ENCODE measurements at places on chromosomes 2 and 18.

- no peak for DNase-seq
Observed at GRCh38 chr18:22210311-22210754, 40.9 kb downstream of the GATA6 start.

- DNase-seq = no peak
Observed at GRCh38 chr2:81645745-81646301, 1341.3 kb upstream of the LRRTM1 start.

DNA sequence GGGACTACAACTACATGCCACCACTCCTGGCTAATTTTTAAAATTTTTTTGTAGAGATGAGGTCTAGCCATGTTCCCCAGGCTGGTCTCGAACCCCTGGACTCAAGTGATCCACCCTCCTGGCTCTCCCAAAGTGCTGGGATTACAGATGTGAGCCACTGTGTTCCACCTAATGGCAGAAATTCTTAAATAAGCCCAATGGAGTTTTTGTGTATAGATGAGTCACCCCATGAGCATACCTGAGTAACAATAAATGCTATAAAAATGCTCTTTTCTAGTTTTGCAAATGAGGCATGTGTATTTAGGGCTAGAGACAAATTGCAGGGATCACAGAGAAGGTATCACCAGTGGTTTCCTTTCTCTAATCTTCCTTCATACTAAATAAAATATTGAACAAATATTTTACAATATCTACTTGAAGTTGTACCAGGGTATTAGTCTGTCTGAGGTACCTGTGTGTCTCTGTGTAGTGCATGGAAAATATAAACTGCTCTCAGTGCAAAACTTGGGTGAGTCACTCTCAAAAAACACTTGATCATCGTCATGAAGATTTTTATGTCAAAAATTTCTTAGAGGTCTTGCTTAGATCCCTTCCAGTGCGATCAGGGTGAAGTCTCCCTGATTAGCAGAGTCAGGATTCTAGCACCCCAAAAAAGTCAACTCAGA, 337.1 kb upstream of the MMADHC start:
- DNase-seq = no peak

DNA sequence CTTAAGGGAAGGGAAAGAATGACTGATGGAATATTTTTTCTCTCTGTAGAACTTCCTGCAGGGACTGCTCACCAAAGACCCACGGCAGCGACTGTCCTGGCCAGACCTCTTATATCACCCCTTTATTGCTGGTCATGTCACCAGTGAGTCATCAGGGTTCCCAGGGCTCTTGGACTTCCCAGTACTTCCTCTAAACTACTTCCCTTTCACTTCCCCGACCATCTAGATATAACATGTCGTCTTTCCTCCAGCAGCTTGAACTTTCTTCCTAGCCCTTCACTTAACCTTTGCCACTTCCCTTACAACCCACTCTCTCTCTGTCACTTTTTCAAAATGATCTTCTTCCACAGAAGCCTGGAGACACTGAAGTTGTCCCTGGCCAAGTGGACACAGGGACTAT, 7.2 kb downstream of the STK36 start:
- no peak for DNase-seq

GRCh38 chr18:34055227-34055626, 169.5 kb downstream of the NOL4 start:
- DNase-seq = no peak

DNA sequence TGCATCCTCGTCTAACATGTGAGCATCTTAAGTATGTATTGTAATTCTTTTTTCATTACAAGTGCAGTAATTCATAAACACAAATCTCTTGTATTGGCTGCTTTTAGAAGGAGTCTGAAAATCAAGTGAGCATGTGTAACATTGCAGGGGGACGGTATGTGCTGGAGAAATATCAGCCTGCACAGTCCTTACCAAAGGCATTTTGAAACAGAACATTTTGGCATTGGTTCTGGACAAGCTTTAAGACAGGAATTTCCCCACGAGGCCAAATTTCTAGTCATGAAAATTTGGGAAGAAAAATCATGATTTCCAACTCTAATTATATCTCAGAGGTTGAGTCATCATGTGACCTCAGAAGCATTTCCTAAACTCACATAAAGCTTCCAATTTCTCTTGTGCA, 24.7 kb upstream of the NRP2 start:
- DNase-seq = no peak

- no peak for DNase-seq
Observed at GRCh38 chr2:65464604-65465003, 32.2 kb upstream of the SPRED2 start.

GRCh38 chr2:170408461-170409163, 230.7 kb downstream of the MYO3B start:
- DNase-seq = no peak

GRCh38 chr18:77765468-77765867, 515.8 kb downstream of the GALR1 start:
- no peak for DNase-seq

- peak; percentile 26 for DNase-seq
Observed at GRCh38 chr2:3461801-3462492, 57.4 kb downstream of the ADI1 start.

- no peak for DNase-seq
Observed at GRCh38 chr2:49069829-49070228, 84.5 kb downstream of the FSHR start.

GRCh38 chr2:189502714-189503113, 61.4 kb downstream of the WDR75 start:
- no peak for DNase-seq

GRCh38 chr2:133484106-133484505, 84.2 kb downstream of the NCKAP5 start:
- DNase-seq = no peak

DNA sequence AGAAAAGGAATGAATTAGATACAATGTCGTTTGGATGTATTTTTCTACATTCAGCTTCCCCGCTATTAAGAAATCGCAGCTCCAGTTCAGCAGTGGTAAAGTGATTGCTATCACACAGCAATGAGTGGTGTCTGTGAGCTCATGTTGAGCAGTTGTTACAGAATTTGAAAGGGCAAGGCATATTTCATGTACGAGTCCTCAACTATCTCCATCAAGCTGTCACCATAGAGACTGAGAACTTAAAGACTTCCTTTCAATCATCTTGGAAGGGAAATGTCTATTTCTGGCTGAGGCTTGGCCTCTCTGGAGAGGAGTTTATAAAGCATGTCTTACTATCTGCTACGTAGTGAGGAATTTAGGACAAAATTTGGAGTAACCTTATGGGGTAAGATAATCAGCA, 24.4 kb upstream of the FAM117B start:
- DNase-seq = no peak

Data from central memory CD4-positive, alpha-beta T cell (primary cell).